Muscle of leg (tissue), 16 donors: ENCODE measurements at places on chromosomes 5 and 9.

DNA sequence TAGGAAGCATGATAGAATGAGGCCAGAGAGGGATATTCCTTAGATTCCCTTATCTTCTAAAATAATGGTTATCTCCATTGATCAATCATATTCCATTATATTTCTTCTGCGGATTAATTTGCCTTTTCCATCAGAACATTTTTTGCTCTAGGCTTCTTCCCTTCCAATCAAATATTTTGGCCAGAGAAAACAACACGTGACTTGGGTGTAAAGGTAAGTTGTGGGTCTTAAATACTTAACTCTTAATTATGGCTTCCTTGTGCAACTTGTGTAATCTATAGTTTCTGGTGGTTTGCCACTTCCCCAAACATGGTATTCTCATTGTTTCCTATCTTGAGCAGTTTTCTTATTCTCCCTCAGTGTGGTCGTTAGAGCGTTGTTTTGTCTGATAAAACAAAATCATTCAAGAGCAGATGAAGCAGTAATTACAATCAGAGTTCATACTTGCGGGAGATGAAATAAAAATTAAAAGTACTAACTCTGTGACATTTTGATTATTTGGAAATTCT, 889.3 kb downstream of the MAT2B start:
- DNase-seq, result no peak
- H3K4me3 ChIP-seq, result no peak overlapping the region
- no peaks in the 10 kb centered on the region for H3K27me3 ChIP-seq
- H3K27ac ChIP-seq, result no peak overlapping the region

- no peak overlapping the region for H3K27ac ChIP-seq
- no peak overlapping the region for H3K4me3 ChIP-seq
- no peak for DNase-seq
- peaks cover 9% of the 10 kb centered on the region for H3K4me1 ChIP-seq
- no peaks in the 10 kb centered on the region for H3K36me3 ChIP-seq
Observed at GRCh38 chr5:174305241-174305681, 259.8 kb downstream of the NSG2 start.

- no peaks in the 10 kb centered on the region for H3K36me3 ChIP-seq
- H3K27me3 ChIP-seq, result no peaks in the 10 kb centered on the region
- no peak overlapping the region for H3K4me3 ChIP-seq
- DNase-seq, result no peak
- no peaks in the 10 kb centered on the region for H3K4me1 ChIP-seq
- H3K27ac ChIP-seq, result no peak overlapping the region
Observed at GRCh38 chr9:100731557-100731956, 153.7 kb downstream of the CAVIN4 start.

DNA sequence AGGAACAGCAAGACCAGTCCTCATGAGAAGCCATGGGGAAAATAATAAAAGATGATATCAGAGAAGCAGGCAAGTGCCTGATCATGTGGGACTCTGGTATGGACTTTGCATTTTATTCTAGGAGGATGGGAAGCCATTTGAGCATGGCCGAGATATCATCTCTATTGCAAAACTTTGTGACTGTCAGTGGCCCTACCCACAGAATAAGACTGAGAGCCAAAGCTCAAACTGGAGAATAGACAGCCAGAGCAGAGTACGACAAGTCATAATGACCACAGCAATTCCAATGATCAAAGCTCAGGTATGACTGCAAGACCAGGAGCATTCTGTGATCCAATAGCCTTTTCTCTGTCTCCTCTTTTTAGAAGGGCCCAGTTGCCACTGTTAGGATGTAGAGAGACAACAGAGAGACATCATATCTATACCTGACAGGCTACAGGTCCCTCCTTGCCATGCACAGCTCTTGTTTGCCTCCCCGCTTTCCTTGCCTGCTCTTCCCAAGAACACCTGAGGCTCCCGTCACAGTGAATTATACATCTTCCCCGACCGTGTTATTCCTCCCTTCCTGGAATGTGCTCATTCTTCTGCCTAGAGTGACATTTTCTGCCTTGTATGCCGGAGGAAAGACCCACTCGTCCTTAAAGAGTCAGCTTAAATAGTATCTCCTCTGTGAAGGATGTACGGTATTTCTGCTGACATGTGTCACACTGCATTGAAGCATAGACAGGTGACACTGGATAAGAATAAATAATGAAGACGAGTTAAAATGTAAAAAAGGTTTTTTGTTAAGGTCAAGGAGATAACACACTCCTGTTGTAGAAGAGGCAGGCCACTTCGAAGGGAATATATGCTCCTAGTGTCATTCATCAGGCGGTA, 248.7 kb upstream of the MAP3K1 start:
- H3K27ac ChIP-seq, result no peak overlapping the region
- H3K27me3 ChIP-seq, result no peaks in the 10 kb centered on the region
- no peaks in the 10 kb centered on the region for H3K36me3 ChIP-seq
- no peak overlapping the region for H3K4me3 ChIP-seq
- DNase-seq, result no peak

GRCh38 chr5:140145256-140145655, 19.5 kb downstream of the IGIP start:
- no peak overlapping the region for H3K4me3 ChIP-seq
- peaks cover 44% of the 10 kb centered on the region for H3K27me3 ChIP-seq
- H3K36me3 ChIP-seq, result no peaks in the 10 kb centered on the region

- no peak overlapping the region for H3K27ac ChIP-seq
- H3K27me3 ChIP-seq, result peaks cover 21% of the 10 kb centered on the region
- no peaks in the 10 kb centered on the region for H3K36me3 ChIP-seq
Observed at GRCh38 chr9:126788046-126788445, 16.8 kb upstream of the ZBTB43 start.

DNA sequence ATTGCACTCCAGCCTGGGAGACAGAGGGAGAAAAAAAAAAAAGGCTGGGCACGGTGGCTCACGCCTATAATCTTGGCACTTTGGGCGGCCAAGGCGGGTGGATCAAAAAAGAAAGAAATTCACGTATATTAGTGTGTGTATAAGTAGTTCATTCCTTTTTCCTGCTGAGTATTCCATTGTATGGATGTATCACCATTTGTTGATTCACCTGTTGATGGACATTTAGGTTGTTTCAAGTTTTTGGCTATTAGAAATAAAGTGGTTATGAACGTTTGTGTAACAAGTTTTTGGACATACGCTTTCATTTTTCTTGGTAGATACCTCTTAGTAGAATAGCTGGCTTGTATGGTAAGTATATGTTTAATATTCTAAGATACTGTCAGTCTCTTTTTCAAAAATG, 28.5 kb downstream of the ZNF131 start:
- peaks cover 17% of the 10 kb centered on the region for H3K36me3 ChIP-seq
- no peak for DNase-seq
- H3K27me3 ChIP-seq, result no peaks in the 10 kb centered on the region
- no peak overlapping the region for H3K27ac ChIP-seq

DNA sequence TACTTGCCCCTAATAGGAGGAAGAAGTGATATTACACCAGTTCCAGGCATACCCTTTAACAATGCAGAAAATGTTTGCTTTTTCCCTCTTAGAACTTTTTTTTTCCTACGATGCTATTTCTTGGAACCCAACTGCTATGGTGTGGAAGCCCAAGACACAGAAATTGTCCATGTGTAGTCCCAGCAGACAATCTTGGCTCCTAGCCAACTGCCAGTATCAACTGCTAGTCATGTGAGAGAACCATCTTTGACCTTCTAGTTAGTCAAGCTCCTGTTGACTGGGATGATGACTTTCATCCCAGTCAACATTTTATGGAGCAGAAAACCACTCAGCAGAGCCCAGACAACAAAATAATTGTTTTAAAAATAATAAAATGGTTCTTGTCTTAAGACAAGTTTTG, 532.4 kb downstream of the TLR4 start:
- H3K36me3 ChIP-seq, result no peaks in the 10 kb centered on the region
- no peak overlapping the region for H3K27ac ChIP-seq
- H3K4me1 ChIP-seq, result no peaks in the 10 kb centered on the region
- H3K4me3 ChIP-seq, result no peak overlapping the region

DNA sequence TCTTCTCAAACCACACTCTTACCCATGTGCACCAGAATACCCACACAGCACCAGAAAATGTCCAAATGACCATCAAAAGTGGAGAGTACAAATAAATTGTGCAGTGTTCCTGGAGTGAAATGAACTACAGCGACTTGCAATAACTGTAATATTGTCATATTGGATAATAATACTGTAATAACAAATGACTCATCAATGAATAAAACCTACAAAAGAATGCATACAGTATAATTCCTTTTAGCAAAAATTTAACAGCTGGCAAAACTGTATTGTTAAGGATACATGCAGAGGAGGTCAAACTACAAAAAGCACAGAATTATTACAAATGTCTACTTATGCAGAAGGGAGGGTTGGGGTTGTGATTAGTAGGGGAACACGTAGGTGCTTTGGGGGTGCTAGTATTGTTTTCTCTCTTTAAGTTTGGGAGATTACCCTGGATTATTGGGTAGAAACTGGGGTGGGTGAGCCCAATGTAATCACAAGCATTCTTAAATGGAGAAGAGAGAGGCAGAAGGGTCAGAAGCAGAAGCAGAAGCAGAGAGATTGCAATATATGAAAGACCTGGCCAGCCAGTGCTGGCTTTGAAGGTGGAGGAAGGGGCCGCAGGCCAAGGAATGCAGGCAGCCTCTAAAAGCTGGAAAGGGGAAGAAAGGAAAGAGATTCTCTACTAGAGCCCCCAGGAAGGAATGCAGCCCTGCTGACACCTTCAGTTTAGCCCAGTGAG, 21.8 kb downstream of the IRF1 start:
- no peak for DNase-seq
- H3K36me3 ChIP-seq, result peaks cover 14% of the 10 kb centered on the region
- H3K27ac ChIP-seq, result no peak overlapping the region
- H3K4me3 ChIP-seq, result no peak overlapping the region
- no peaks in the 10 kb centered on the region for H3K27me3 ChIP-seq
